ENCODE measurements at places on chromosomes 11 and 22.

DNA sequence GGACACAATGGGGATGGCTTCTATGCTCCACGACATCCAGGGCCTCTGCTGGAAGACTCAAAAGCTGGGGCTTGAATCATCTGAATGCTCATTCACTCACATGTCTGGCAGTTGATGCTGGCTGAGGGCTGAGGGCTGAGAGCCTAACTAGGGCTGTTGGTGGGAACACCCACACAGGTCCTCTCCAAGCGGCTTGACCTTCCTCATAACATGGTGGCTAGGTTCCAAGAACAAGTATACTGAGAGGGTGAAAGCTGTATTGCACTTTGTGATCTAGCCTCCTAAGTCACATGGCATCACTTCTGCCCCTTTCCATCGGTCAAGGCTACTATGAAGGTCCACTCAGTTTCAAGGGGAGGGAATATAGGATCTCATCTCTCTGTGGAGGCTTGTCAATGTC is 7.5 kb downstream of the TMEM151A start:
- no peak for DNase-seq

DNA sequence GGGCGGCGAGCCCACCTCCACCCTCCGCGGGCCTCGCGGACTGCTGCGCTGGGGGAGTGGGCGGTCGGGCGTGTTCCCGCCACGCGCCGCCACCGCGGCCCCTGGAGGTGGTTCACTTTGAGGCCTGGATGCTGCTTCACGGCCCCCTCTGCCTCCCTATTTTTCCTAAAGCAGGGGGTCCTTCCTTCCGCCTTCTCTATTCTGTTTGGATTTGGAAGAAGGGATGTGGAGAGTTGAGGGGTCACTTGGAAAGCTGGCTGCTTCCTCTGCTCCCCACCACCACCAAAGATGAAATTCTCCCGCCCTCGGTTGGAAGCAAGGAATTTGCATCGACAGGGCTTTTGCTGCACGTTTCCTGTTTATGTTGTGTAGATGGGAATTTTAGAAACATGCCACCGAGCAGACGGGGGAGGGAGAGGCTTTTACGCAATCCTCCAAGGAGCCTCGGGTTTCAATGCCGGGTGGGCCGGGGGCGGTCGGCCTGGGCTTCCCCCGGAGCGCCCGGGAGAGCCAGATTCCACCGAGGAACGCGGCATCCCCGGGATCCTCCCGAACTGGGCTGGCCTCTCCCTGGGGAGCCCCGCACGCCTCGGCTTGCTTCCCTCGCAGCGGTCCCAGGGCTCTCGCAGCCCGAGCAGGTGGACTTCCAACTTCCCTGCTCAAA is 403 bp upstream of the SBF2 start:
- DNase-seq, result no peak

DNA sequence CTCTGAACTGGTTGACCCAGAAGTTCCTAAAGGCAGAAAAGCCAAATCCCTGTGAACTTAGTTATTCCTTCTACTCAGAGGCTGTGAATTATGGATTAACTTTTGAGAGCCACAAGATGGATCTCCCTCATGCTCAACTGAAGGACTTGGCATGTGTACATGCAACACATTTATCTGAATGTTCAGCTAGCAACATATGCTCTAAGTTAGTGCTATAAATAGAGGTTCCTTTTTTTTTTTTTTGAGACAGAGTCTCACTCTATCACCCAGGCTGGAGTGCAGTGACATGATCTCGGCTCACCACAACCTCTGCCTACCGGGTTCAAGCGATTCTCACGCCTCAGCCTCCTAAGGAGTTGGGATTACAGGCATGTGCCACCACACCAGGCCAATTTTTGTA is 40.1 kb downstream of the EIF4ENIF1 start:
- no peak for DNase-seq

- no peak for DNase-seq
Observed at GRCh38 chr11:774873-775592, 2.3 kb downstream of the GATD1 start.

- DNase-seq, result peak; percentile 36
Observed at GRCh38 chr22:37428649-37429586, 1.6 kb upstream of the ELFN2 start.
